Progenitor cell of endocrine pancreas (in vitro differentiated cells): ENCODE measurements at places on chromosomes 13 and 19. TPM values are rescaled to one million over a fixed set of nuclear protein-coding genes. Genes with fewer than 3 reads are reported as not detected.

The KLK1 gene
- not detected in 2 replicates for total RNA-seq

- DNase-seq: peak; percentile 21
Measured at GRCh38 chr13:101416181-101417042, at the start of gene NALCN. NALCN (minus strand) TSS chr13:101416508; CDS start chr13:101399126, 17,382 bp downstream.

DNA sequence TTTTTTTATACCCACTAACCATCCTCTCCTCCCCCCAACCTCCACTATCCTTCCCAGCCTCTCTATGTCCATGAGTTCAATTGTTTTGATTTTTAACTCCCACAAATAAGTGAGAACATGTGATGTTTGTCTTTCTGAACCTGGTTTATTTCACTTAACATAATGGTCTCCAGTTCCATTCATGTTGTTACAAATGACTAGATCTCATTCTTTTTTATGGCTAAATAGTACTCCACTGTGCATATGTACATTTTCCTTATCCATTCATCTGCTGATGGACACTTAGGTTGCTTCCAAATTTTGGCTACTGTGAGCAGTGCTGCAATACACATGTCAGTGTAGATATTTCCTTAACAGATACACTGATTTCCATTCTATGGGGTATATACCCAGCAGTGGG is 24.9 kb upstream of the ACP7 start:
- DNase-seq: no peak

The ADPRHL1 gene
- 5.2 and 6.8 TPM in 2 replicates for total RNA-seq

- no peak for DNase-seq
Measured at GRCh38 chr19:11191273-11191755, 6.0 kb downstream of the KANK2 start.

The ZNF208 gene
- not detected in 2 replicates for total RNA-seq

The ANKLE1 gene
- total RNA-seq: 6.4 and 8.1 TPM in 2 replicates

The ZNF578 gene
- total RNA-seq: 2.8 and 3.0 TPM in 2 replicates

The SIGLEC5 gene
- not detected in 2 replicates for total RNA-seq

- no peak for DNase-seq
Measured at GRCh38 chr13:49622174-49622946, 5.9 kb upstream of the ARL11 start.

DNA sequence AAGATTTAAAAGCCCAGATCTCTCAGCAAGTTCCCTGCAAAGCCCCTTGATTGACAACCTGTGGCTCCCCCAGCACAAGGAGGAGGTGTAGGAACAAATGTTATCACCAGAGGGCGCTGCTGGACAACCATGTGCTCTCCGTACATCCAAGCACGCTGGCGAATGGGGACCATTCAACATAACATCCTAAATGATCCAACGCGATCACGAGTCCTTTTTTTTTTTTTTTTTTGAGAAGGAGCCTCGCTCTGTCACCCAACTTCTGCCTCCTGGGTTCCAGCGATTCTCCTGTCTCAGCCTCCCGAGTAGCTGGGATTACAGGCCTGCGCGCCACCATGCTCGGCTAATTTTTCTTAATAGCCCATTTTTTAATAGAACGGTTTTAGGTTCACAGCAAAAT is 52.0 kb downstream of the NWD1 start:
- peak; percentile 72 for DNase-seq

DNA sequence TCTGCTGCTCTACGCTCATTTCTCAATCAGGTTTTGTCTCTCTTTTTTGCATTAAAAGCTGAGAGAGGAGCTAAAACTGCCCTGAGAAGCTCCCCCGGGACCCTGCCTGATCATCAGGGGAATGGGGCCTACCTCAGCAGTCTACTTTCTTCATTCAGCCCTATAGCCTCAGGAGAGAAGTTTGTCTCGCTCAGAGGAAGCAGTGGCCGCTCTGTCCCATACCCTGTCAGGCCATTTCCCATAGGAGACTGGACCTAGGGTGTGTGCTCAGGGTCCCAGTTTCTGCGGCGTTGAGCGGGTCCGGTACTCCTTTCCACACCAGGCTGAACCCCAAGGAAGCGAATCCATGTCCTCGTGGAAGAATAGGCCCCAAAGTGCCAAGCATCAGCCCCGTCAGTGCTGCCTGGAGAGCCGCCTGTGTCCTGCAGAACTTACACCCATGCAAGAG is 21.7 kb downstream of the UBE2L5 start:
- no peak for DNase-seq

DNA sequence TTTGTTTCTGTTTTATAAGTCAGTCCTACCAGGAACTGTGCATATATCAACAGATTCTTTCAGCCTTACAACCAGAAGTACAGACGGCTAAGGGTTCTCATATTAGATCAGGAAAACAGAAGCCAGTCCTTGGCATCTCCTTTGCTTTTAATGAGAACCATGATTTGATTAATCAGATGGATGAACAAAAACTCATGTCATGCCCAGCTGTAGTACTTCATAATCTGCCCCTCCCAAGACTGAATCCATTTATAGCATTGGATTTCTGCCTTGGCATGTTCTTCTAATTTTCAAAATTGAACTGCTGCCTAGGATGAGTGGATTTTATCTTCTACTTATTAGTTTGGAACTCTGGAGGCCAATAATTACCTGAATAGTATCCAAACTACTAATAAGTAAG is 617.2 kb downstream of the SLITRK5 start:
- no peak for DNase-seq

GRCh38 chr19:485583-486236 is 10.6 kb upstream of the MADCAM1 start:
- DNase-seq: no peak

DNA sequence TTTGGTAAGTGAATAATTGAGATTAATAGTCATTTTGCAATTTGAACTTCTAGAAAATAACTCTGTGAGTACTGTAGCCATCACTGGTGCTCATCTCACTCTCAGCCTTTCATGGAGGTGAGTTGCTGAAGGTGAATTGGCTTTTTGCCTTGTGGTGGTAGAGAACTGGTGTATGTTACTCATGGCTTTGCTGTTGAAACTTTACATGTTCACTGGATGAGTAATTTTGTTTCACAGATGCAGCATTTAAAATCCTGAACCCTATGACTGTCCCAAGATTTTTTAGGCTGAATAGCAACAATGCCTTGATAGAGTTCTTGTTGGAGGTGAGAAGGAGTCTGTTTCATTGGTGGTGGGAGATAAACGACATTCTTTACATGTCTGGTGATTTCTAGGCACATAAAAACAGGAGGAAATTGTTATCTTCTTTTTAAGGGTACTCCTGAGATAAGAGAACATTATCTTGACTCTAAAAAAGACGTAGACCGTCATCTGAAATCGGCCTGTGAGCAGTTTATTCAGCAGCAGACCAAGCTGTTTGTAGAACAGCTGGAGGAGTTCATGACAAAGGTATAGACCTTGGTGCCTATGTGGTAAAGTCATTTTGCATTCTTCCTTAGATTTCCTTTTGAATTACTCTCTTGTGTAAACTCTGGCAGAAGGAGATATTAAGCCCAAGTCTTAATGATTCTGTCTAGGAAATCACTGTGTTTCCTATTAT is 53.9 kb downstream of the COG3 start:
- no peak for DNase-seq
